CD14-positive monocyte (primary cell): ENCODE measurements at places on chromosomes 5 and 9. TPM values are rescaled to one million over a fixed set of nuclear protein-coding genes. Genes with fewer than 3 reads are reported as not detected.

Gene MORN5
- polyA plus RNA-seq, result not detected in 2 replicates

Gene KCNIP1
- polyA plus RNA-seq, result not detected

Gene NRG2
- not detected for polyA plus RNA-seq

GRCh38 chr5:92471861-92472260 is 1088.7 kb upstream of the ARRDC3 start:
- no peak for DNase-seq
- no peak overlapping the region for H3K27ac ChIP-seq
- H3K4me1 ChIP-seq, result no peaks in the 10 kb centered on the region
- H3K27me3 ChIP-seq, result no peaks in the 10 kb centered on the region
- H3K36me3 ChIP-seq, result no peaks in the 10 kb centered on the region
- H3K4me3 ChIP-seq, result no peak overlapping the region

GRCh38 chr9:94101162-94101853 is 17.0 kb downstream of the PTPDC1 start:
- no peaks in the 10 kb centered on the region for H3K27me3 ChIP-seq
- DNase-seq, result no peak
- no peaks in the 10 kb centered on the region for H3K4me1 ChIP-seq
- H3K4me3 ChIP-seq, result no peak overlapping the region
- no peak overlapping the region for H3K27ac ChIP-seq

- DNase-seq, result no peak
- H3K36me3 ChIP-seq, result no peaks in the 10 kb centered on the region
- H3K27me3 ChIP-seq, result no peaks in the 10 kb centered on the region
- no peak overlapping the region for H3K4me3 ChIP-seq
- H3K27ac ChIP-seq, result no peak overlapping the region
Measured at GRCh38 chr9:105854783-105855724, 160.7 kb downstream of the TMEM38B start.

- no peak overlapping the region for H3K4me3 ChIP-seq
- H3K36me3 ChIP-seq, result no peaks in the 10 kb centered on the region
- H3K27me3 ChIP-seq, result no peaks in the 10 kb centered on the region
- no peak overlapping the region for H3K27ac ChIP-seq
Measured at GRCh38 chr5:178695556-178695955, 34.9 kb downstream of the ZNF354A start.

DNA sequence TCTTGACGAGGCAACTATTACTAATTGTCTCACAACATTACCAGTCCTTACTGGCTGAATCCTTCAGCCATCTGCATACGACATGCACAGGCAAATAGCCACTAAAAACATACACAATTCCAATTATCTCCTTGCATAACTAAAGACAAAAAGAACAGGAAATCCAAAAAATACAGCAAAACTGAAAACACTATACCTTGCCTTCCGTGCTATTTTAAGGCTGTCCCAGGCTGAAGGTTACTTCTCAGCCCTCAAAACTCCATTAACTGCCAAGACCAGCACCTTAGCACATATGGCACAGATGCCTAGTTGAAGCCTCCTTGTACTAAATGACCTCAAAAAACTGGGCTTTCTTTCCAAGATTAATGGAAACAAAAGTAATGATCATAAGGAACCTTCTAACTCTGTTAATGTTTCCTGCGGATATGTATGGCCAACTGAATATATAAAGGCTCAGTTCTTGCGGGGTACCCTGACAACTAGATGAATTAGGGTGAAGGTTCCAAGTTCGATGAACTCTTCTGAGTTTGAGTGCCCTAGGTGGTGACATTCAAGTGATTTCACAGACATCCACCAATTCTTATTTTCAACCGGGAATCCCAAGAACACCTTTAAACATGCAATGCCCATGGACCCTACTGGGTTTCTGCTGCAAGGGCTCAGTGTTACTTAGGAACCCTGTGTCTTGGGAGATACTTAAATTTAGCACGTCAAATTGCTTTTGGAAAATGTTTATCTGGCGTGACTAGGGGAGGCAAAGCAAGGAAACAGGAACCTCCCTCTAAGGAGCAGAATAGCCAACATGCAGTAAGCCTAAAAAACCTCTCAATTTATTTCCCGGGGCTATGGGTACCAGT is 455.3 kb downstream of the RAB3C start:
- peak; percentile 42 for DNase-seq
- H3K4me1 ChIP-seq, result peaks cover 29% of the 10 kb centered on the region
- H3K36me3 ChIP-seq, result no peaks in the 10 kb centered on the region
- peak overlapping the region; percentile 82 for H3K27ac ChIP-seq
- H3K4me3 ChIP-seq, result peak overlapping the region; percentile 88
- no peaks in the 10 kb centered on the region for H3K27me3 ChIP-seq

DNA sequence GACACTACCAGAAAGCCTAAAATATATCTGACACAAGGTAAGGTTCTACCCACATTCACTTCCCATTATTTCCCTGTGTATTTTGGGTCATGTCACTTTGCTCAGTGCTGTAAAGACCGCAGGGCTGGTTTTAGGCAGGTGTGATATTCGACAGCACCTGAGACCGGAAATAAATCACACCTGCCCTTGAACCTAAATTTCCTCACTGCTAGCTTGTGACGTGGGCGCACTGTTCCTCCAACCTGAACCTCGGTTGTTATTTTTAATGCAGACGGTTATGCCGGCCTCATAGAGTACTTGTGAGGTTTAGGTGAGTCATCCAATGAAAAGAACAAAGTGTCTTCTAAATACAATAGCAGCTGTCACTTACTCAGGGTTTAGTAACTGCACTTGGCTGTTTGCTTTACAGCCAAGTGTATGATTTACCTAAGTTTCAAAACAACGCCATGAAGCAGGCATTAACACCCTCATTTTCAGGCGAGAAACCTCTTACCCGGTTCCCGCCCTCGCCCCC is 20.7 kb upstream of the ZNF782 start:
- H3K27ac ChIP-seq, result no peak overlapping the region
- no peak overlapping the region for H3K4me3 ChIP-seq
- peaks cover 17% of the 10 kb centered on the region for H3K4me1 ChIP-seq
- peaks cover 65% of the 10 kb centered on the region for H3K27me3 ChIP-seq

DNA sequence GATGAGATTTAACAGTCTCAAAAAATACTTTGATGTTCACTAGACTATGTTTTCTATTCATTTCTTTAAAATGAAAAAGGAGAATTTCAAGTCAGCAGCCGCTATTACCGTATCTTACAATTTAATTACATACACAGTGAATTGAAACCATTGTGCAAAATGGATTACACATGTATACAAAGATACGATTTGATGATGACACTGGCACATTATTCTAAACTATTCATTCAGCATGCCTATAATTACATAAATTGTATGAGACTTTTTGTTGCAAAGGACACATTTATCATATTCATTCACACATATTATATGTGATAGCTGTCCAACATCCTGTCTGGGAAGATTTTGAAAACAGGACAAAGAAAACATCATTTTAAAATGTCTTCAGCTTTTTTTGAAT is 118.3 kb upstream of the VCAN start:
- DNase-seq, result no peak
- no peaks in the 10 kb centered on the region for H3K4me1 ChIP-seq
- H3K4me3 ChIP-seq, result no peak overlapping the region
